ENCODE measurements at places on chromosomes 16 and 17.

GRCh38 chr17:5971969-5972368 lies 98.2 kb upstream of the WSCD1 start:
- no peaks in the 10 kb centered on the region for H3K4me1 ChIP-seq
- DNase-seq = no peak
- no peak overlapping the region for H3K4me3 ChIP-seq
- no peak overlapping the region for H3K27ac ChIP-seq

DNA sequence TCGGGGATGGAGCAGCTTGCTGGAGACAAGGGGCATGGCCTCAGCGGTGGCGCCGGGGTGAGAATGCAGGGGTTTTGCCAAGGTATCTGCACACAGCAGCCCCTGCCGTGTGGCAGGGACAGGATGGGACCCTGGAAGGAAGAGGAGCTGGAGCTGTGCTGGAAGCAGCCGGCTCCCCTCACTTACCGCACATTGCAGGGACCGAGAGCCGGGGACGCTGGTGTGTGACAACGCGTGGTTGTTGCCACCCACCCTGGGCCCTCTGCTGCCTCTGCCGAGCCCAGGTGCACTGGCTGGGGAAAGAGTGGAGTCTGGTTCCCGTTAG lies 3.0 kb downstream of the NUBP2 start:
- DNase-seq = no peak
- no peak overlapping the region for H3K4me3 ChIP-seq
- H3K27me3 ChIP-seq = no peaks in the 10 kb centered on the region
- H3K36me3 ChIP-seq = peaks cover 2% of the 10 kb centered on the region
- no peaks in the 10 kb centered on the region for H3K4me1 ChIP-seq
- H3K27ac ChIP-seq = no peak overlapping the region

GRCh38 chr16:83137894-83138293 lies 511.1 kb downstream of the CDH13 start:
- no peaks in the 10 kb centered on the region for H3K4me1 ChIP-seq
- no peaks in the 10 kb centered on the region for H3K36me3 ChIP-seq
- no peak overlapping the region for H3K27ac ChIP-seq
- H3K4me3 ChIP-seq = no peak overlapping the region
- no peaks in the 10 kb centered on the region for H3K27me3 ChIP-seq

DNA sequence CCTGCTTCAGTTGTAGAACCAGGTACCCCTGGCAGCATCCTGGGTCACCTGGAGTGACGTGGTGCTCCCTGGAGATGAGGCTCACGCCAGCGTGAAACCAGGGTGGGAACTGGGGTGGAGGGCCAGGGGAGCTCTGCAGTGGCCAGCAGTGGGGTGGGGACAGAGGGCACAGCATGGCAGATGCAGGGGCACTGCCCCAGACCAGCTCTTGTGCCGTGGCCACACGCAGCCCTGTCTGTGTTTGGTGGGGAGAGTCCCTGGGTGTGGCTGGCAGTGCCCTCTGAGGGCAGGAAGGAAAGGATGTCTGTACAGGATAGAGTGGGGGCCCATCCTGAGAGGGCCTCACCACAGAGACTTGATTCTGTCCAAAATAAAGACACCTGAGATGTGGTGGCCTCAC lies 24.5 kb downstream of the ZNF750 start:
- H3K36me3 ChIP-seq = peaks cover 13% of the 10 kb centered on the region
- no peaks in the 10 kb centered on the region for H3K27me3 ChIP-seq
- no peak overlapping the region for H3K27ac ChIP-seq
- H3K4me3 ChIP-seq = no peak overlapping the region
- H3K4me1 ChIP-seq = no peaks in the 10 kb centered on the region

GRCh38 chr17:44362949-44363612 lies 572 bp downstream of the FAM171A2 start:
- no peak overlapping the region for H3K4me3 ChIP-seq
- H3K27ac ChIP-seq = no peak overlapping the region
- H3K4me1 ChIP-seq = peaks cover 9% of the 10 kb centered on the region

DNA sequence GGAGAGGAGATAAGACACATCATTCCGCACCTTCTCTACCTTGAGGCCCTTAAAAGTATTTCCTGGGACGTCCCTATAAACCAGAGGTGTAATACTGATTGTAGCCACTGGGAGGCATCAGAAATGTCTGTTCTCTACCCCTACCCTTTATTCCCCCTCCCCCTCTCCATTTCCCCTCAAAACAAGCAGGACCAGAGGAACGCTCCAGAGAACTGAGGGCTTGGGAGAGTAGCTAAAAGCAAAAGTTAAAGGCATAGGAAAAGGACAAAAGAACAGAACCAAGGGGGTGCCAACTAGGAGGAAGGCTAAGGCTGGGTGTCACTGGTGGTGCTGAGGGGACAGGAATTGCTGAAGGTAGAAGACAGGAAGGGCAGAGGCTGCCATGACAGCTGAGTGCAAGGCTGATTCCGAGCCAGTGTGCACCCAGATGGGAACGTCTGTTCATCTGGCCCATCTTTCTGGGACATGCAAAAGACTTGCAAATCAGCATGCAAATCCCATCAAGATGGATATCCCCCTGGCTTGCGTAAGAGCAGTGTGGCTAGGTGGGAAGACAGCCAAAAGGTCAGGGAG lies 6.7 kb downstream of the CAMTA2 start:
- no peak overlapping the region for H3K4me3 ChIP-seq
- H3K27ac ChIP-seq = no peak overlapping the region
- H3K27me3 ChIP-seq = no peaks in the 10 kb centered on the region
- peaks cover 43% of the 10 kb centered on the region for H3K36me3 ChIP-seq
- H3K4me1 ChIP-seq = no peaks in the 10 kb centered on the region
- DNase-seq = no peak

GRCh38 chr17:12738624-12739023 lies 50.7 kb upstream of the ARHGAP44 start:
- H3K4me1 ChIP-seq = peaks cover 3% of the 10 kb centered on the region

DNA sequence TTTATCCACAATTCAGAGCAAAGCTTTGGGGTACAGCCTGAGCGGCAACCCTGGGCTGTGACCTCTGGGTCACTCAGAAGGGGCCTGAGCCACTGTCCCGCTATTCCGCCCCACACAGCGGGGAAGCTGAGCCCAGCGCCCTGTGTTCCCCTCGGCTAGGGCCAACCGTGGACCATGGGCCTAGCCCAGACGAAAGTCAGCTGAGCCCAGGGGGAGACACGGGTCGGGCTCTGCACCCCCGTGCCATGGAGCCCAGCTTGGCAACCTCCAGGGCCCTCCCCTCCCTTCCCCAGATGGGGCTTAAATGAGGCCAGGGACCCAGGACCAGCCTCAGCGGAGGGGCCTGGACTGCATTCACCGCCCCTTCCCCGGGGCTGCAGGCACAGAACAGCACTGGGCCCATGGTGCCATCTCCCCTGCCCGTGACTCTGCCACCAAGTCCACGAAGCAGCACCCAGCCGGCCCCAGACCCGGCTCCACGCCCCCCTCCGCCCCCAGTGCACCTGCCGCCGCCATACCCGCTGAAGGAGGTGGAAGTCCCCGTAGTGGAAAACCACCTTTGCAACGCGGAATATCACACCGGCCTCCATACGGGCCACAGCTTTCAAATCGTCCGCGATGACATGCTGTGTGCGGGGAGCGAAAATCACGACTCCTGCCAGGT lies 1.8 kb downstream of the TPSD1 start:
- DNase-seq = no peak
- no peaks in the 10 kb centered on the region for H3K36me3 ChIP-seq
- H3K27me3 ChIP-seq = no peaks in the 10 kb centered on the region

DNA sequence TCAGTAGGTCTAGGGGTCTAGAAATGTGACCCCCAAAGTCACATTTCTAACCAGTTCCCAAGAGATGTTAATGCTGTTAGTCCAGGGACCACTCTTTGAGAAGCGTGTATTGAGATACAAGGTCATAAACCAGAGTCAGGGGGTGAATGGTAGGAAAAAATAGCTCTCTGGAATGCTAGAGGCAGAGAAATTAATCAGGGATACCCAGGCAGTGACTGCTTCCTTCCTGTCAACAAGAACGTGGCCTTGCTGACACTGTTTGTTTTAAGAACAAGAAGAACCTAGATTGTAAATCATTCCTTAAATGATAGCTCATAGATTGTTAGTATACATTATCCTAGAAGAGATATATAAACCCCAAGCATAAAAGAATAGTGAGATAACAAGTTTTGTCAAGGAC lies 43.8 kb downstream of the PITPNM3 start:
- no peaks in the 10 kb centered on the region for H3K27me3 ChIP-seq
- no peak overlapping the region for H3K4me3 ChIP-seq
- no peak for DNase-seq
- H3K4me1 ChIP-seq = no peaks in the 10 kb centered on the region
- H3K27ac ChIP-seq = no peak overlapping the region
- H3K36me3 ChIP-seq = no peaks in the 10 kb centered on the region

GRCh38 chr17:37481001-37481665 lies 8.6 kb upstream of the DUSP14 start:
- no peak for DNase-seq
- H3K4me1 ChIP-seq = no peaks in the 10 kb centered on the region
- no peak overlapping the region for H3K27ac ChIP-seq
- H3K4me3 ChIP-seq = no peak overlapping the region
- H3K36me3 ChIP-seq = peaks cover 2% of the 10 kb centered on the region
- no peaks in the 10 kb centered on the region for H3K27me3 ChIP-seq

DNA sequence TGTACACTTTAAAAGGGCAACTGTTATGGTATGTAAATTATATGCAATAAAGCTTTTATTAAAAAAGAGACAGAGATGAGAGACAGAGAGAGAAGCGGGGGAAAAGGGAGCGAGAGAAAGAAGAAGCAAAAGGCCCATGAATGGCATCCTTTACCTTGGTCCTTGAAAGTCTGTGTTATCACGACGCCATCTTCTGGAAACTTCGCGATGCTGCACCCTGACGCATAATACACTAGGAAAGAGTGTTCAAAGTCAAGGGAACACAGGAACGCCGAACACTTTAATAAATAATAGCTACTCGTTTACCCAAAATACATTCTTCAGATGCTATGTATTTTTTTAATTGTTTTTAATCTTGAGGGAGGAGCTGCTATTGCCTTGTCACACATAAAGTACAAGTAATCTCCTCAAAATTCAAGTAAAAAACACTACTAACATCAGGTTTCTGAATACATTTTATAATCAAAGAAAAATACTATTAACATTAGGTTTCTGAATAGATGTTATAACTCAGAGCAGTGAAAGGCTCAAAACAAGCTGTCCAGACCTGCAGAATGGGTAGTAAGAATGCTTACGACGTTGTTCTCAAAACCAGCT lies 23.0 kb upstream of the SLC38A8 start:
- no peaks in the 10 kb centered on the region for H3K4me1 ChIP-seq
- H3K4me3 ChIP-seq = no peak overlapping the region
- peaks cover 9% of the 10 kb centered on the region for H3K36me3 ChIP-seq
- no peak overlapping the region for H3K27ac ChIP-seq
- DNase-seq = peak; percentile 63

DNA sequence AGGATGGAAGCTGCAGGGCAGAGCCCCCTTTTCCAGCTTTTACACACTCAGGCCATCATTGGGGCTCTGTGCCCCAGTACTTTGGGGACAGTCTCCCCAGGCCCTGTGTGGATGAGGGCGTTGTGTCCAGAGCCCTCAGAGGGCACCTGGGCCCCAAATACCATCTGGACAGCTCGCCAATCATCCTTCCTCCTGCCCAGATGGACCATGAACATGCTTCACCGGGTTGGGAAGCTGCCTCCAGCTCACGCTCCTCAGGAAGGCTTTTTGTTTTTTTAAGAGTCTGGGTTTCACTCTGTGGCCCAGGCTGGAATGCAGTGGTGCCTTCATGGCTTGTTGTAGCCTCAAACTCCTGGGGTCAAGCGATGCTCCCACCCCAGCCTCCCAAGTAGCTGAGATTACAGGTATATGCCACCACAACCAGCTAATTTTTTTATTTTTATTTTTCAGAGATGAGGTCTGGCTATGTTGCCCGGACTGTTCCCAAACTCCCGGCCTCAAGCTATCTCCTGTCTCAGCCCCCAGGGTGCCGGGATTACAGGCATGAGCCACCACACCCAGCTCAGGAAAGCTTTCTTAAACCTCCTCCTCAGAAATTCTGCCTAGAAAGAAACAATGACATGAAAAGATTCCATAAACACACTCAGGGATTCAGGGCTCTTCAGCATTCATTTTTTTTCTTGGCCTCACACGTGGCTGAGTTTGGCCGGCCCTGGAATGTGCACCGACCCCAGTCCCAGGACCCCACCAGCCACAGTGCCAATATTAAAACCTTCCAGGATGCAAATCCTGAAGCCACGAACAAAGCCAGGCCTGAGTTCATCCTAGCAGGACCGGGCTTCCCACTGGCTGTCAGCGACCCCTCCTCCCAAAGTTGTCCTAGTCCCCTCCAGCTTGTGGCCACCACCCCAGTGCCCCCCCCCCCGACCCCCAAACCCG lies 27.4 kb upstream of the ZNF423 start:
- no peaks in the 10 kb centered on the region for H3K4me1 ChIP-seq
- H3K27me3 ChIP-seq = no peaks in the 10 kb centered on the region
- no peak overlapping the region for H3K4me3 ChIP-seq
- no peak for DNase-seq
- no peak overlapping the region for H3K27ac ChIP-seq

GRCh38 chr17:73613271-73614233 lies 30.7 kb downstream of the SDK2 start:
- no peaks in the 10 kb centered on the region for H3K27me3 ChIP-seq
- no peaks in the 10 kb centered on the region for H3K36me3 ChIP-seq
- H3K4me1 ChIP-seq = no peaks in the 10 kb centered on the region
- no peak overlapping the region for H3K4me3 ChIP-seq
- H3K27ac ChIP-seq = no peak overlapping the region

DNA sequence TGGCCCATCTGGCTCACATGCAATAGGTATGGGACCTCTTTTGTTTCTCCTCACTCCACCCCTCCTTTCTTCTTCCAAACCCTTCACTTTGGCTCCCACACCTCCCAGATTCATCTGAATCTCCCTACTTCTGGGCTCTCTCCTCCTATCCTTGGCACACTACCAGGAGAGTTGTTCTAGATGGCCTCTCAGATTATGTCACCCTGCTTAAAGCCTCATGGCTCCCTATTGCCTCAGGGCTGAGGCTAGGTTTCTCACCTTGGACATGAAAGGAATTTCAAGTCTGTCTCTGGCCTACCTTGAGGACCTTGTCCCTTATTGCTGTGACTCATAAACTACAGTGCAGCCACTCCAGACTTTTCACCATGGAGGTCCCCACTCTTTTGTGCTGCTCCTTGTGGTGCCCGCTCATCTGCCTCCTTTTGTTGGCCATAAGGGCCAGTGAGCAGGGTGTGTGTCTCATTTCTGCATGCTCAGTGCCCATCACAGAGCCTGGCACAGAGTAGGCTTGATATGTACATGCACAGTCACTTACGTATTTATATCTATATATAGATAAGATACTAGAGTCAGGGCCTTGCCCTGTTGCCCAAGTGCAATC lies 1.0 kb upstream of the MFAP4 start:
- no peak overlapping the region for H3K4me3 ChIP-seq
- H3K27me3 ChIP-seq = no peaks in the 10 kb centered on the region
- peak overlapping the region; percentile 78 for H3K27ac ChIP-seq

- H3K4me3 ChIP-seq = no peak overlapping the region
- DNase-seq = no peak
- H3K4me1 ChIP-seq = peaks cover 21% of the 10 kb centered on the region
- no peaks in the 10 kb centered on the region for H3K36me3 ChIP-seq
- H3K27ac ChIP-seq = peak overlapping the region; percentile 3
These were observed 14.3 kb downstream of the LITAF start for GRCh38 chr16:11572301-11572995.

DNA sequence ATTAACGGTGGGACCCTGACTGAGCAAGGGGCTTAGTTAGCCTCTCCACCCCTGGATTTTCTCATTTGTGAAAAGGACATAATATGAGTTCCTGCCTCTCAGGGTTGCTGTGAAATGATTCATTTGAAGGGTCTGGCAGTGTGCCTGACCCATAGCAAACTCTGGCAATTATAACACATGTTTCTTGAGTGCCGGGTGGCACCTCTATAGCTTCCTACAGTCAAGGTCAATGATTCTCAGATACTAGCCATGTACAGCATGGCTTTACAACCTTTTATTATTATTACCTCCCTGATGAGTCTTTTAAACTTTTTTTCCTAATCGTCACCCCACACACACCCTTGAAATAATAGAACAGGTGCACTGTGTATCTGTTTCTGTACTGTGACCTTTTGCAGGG lies 42.1 kb downstream of the TMEM114 start:
- no peak overlapping the region for H3K27ac ChIP-seq
- no peak for DNase-seq
- no peak overlapping the region for H3K4me3 ChIP-seq
- no peaks in the 10 kb centered on the region for H3K36me3 ChIP-seq
